ENCODE measurements at places on chromosomes 3 and 15.
A peak's percentile ranks its signal among the peaks of the same experiment; 100 is the strongest.

GRCh38 chr3:47047673-47048072, 68.2 kb downstream of the NBEAL2 start:
- DNase-seq, result no peak

DNA sequence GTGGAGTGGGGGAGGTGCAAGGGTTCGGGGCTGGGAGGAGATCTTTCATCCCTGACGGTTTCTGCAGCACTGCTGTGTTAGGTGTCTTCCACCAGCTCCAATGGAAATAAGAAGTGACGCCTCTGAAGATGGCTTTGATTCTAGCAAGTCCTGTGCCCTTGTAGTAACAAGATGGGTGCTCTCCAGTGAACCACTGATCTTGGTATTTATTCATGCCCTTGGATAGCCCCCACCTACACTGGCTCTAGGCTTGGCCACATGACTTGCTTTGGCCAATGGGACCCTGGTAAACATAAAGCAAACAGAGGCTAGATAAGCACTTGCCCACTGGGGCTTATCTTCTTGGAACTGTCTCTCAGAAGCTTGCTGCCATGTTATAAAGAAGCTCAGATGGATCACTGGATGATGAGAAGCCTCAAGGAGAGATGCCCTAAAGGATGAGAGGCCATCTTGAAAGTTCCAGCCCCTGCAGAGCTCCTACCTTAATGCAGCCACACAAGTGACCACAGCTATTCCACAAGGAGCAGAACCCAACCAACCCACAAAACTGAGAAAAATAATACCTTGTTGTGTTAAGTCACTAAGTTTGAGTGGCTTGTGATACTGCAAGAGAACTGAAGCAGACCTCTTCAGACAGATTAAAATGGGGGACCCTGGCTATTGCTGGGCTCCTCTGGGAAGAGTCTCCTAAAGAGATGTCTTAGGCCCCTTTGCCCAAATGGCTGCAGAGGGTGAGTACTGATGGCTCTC, 137.9 kb downstream of the PDCD6IP start:
- DNase-seq, result no peak

- DNase-seq, result peak; percentile 81
Observed at GRCh38 chr3:153221748-153222162, 59.7 kb downstream of the RAP2B start.

DNA sequence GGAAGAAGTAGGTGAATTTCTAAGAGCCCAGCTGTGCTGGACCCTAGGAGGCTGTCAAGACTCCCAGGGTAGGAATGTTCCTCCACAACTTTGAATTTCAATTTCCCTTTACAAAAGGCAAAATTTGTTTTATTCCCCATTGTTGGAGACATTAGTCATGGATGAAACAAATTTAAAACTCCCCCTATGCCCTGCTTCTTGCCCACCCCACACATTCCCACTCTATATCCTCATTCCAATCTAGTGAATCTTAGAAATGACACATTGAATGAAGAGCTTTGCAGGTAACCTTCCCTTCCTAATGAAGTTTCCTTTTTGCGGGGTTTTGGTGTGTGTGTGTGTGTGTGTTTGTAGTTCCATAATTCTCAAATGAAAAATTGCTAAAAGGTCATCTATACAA, 72.6 kb downstream of the CCNL1 start:
- no peak for DNase-seq

DNA sequence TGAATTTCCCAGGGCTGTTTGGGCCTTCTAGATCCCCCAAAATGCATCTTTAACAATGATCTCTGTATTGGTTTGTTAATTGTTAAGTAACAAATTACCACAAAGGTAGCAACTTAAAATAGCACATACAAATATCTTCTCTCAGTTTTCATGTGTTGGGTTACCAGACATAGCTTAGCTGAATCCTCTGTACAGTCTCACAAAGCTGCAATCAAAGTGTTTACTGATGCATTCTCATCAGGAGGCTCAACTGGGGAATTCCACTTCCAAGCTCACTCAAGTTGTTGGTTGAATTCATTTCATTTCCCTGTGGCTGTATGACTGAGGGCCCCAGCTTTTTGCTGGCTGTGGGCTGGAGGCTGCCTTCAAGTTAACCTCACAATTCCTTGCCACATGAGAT, 297.6 kb downstream of the RPLP1 start:
- DNase-seq, result no peak

DNA sequence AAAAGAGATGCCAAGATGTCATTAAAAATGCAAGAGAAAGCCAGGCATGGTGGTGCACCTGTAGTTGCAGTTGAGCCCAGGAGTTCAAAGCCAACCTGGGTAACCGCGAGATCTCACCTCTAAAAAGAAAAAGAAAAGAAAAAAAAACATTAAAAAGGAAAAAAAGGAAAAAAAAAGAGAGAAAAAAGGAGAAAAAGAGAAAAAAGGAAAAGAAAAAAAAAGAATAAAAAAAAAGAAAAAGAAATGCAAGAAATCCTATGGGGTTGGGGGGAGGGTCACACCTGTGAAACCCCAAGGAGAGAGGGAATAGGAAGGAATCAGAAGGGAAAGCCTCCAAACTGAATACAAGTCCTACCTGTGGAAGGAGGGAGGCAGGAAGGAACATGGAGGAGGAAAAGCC, 5.2 kb upstream of the SUMF1 start:
- DNase-seq, result no peak

- DNase-seq, result no peak
Observed at GRCh38 chr15:90340345-90340744, 11.7 kb upstream of the ZNF774 start.

GRCh38 chr3:23685541-23686258, 120.1 kb upstream of the UBE2E1 start:
- DNase-seq, result peak; percentile 82

- DNase-seq, result no peak
Observed at GRCh38 chr3:81451140-81451539, 310.3 kb downstream of the GBE1 start.

GRCh38 chr3:151859233-151859673, 14.2 kb upstream of the SUCNR1 start:
- DNase-seq, result no peak

- DNase-seq, result peak; percentile 27
Observed at GRCh38 chr3:128763967-128764366, 38.0 kb downstream of the RAB7A start.

GRCh38 chr15:88902221-88902835, 7.0 kb upstream of the HAPLN3 start:
- DNase-seq, result no peak

DNA sequence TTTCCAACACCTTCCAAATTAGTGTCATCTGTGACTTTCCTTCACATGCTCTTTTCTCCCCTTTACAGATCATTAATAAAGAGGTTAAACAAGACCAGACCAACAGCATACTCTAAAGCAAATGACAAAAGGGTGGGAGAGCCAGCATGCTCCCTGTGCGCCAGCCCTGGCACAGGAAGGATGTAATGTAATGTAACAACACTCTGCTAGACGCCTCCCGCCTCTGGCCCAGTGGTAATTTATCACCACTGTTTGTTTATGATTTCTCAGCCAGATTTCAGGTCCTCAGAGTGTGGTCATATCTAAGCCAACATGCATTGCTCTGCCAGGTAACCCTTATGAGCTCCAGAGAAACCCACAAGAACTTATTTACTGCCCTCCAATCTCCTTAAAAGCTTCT, 189.5 kb upstream of the WNT5A start:
- no peak for DNase-seq

GRCh38 chr3:50575372-50575771, 6.0 kb downstream of the HEMK1 start:
- no peak for DNase-seq

- DNase-seq, result no peak
Observed at GRCh38 chr3:59800481-59800880, 750.7 kb upstream of the CFAP20DC start.

DNA sequence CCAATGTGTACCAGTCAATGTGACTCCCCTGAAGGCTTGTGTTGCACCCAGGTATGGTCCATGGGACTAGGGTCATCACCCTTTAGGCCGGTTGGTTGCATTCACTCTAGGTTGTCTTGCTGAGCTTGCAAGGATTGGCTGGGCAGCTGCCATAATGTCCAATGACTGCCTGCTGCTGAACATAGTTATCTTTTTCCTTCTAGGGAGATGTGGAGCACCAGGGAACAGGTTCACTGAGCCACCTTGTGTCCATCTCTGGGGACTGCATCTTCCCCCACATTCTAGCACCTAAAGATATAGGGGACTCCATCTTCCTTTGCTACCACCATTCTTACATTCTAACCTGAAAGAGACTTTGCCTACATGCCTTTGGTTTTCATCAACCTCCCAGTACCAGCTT, 580.4 kb upstream of the TBL1XR1 start:
- no peak for DNase-seq

All from femur (tissue), 1 donor.